ENCODE measurements at places on chromosomes 12 and 14. TPM values are rescaled to one million over a fixed set of nuclear protein-coding genes. Genes with fewer than 3 reads are reported as not detected.

DNA sequence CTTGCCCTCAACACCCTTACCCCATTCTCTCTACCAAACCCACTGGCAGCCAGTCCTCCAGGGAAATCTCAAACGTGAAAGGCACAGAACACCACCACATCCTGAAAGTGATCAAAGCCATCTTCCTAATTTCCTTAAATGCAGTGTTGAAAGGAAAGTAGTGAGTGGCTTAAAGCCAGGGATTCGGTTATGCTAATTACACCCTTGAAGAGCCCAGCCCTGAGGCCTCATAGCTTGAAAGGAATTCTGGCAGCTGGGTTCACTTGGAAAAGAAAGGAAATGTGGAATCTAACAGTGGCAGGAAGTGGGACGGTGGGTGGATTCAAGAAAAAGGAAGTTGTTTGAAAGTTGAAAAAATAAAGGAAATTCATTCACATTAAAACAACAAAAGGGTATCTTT is 73.0 kb upstream of the FICD start:
- no peak for DNase-seq

COCH gene
- polyA plus RNA-seq = 4.0 TPM

OVCH1 gene
- 0.17 TPM for polyA plus RNA-seq

RD3L gene
- not detected for polyA plus RNA-seq

DNA sequence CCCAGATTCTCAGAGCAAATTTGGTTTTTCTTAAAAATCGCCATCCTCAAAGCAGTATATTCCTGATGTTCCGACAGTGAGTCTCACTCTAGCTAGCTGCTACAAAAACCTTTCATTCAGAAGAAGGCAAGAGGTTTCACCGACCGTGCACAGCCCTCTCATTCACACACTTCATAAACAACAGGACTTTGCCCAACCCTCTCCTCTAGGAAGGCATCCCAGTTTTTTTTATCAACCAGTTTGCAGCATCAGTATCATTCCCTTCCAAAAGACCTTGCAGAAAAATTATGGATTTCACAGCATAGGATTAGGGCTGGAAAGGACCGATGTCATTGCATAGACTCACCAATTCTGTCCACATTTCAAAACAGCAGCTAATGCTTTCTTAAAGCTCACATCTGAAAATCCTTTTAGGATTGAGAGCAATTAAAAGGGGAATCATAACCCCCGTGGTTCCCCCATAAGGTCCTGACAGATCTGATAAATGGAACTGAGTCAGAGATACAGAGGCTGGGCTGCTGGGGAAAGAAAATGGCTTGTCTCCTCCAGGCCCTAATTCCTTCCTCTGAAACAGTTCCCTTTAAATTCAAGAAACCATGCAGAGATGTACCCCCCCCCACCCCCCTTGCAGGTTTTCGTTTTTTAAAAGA is 597 bp downstream of the SVOP start:
- no peak for DNase-seq

DNA sequence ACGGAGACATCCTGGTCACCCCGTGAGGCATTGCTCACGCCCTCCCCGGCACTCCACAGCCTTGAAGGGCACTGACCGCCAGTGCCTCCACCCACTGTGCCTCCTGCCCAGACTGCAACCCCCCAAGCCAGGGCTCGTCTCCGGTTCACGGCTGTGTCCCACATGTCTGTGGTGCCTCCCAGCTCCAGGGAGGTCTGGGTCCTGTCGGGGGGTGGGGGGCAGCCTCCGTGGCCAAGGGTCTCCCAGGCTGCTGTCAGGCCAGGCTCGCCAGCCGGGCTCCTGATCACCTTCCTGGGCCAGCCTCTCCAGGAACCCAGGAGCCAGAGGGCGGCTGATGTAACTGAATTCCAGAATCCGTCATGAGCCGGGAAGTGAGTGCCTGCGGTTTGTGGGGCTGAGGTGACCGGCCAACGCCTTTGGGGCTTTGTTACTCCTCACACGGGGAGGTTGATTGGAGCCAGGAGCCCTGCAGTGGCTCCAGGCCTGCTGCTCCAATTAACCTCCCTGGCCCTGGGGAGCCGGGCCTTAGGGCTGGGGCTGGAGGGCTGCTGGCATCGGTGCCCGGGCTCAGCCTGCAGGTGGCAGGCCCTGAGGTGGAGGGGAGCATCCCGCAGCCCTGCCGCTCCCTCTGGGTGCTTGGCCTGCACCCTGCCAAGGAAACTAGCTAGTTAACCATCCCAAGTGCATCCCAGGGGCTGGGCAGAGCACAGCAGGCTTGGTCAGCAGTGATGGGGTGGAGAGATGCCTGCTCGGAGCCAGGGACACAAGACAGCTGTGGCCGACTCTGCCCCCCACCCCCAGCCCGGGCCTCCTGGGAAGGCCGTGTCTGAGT is 36.4 kb upstream of the FBRSL1 start:
- DNase-seq = no peak

DNA sequence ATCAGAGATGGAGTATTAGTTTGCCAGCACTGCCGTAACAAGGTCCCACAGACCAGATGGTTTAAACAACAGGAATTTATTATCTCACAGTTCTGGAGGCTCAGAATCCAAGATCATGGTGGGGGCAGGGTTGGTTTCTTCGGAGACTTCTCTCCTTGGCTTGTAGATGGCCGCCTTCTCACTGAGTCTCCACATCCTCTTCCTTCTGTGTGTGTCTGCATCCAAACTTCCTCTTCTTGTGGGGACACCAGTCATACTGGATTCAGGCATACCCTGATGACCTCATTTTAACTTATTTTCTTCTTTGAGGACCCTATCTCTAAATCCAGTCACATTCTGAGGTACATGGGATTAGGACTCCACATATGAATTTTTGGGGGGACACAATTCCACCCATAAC is 455.5 kb downstream of the RGS6 start:
- DNase-seq = no peak

DNA sequence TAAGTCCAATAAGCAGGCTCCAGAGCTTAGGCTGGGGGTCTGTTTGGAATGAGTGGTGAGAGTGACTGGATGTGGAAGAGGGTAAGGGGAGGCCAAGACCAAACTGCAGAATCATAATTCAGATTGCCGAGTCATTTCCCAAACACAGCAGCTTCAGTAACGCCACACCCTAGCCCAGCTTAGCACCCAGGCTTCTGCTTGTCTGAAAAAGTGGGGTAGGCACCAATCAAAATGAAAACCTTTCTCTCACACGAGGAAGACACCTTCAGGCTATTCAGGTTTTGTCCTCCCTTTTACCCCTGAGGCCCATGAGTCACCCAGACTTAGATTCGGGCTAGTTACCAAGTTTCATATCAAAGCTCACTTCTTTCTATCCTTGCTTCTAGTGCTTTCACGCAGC is 306.1 kb downstream of the DAD1 start:
- no peak for DNase-seq

DNA sequence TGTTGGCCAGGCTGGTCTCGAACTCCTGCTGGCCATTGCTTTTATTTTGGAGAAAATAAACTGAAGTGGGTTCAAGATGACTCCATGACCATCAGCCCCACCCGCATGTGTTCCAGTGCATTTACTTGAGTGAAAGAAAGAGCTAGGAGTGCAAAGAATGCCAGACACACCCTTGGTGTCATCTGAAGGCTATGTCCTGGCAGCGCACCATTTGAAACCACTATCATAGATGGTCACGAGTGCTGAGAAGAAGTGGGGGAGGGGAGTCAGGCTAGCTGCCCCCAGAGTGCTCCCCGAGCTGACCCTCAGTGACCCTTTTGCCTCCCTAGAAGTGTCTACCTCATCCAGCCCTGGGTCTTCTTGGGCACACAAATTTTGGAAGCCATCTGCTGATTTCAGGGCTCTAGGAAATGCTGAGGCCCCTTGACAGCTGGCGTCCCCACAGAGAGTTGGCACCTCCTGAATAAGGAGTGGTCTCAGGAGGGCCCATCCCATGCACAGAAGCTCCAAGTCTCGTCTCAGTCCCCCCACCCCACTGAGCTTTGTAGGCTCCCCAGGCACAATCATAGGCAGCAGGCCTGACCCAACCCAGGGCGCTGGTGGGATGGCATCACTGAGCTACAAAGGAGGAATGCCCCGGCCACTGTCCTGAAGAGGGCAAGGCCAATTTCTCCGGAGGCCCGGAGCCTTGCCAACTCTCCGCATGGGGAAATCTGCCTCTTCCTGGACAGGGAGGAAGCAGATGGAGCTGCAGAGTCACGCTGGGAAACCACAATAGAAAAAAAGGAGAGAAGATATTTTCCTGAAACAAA is 28.0 kb downstream of the PXN start:
- DNase-seq = no peak

TMEM30B gene
- 11.8 TPM for polyA plus RNA-seq

KRT86 gene
- polyA plus RNA-seq = not detected

DNA sequence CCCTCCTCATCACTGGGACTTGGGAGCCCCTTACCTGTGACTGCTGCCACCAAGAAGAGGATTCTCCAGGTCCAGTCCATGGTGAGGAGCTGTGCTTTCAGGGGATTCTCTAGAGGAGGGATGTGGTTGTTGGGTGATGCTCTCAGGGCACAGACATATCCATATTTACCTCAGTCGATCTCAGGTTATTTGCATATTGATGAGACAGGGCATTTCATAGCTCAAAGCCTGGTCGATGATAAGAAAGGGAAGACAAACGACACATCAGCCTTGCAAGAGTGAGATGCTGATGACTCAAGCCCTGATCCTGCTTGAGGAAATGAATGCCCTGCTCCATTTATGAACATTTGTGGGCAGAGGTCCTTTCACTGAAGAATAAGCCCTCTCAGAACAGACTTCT is 981.0 kb downstream of the TMEM121 start:
- DNase-seq = no peak

EMC9 gene
- 22.7 TPM for polyA plus RNA-seq

DNA sequence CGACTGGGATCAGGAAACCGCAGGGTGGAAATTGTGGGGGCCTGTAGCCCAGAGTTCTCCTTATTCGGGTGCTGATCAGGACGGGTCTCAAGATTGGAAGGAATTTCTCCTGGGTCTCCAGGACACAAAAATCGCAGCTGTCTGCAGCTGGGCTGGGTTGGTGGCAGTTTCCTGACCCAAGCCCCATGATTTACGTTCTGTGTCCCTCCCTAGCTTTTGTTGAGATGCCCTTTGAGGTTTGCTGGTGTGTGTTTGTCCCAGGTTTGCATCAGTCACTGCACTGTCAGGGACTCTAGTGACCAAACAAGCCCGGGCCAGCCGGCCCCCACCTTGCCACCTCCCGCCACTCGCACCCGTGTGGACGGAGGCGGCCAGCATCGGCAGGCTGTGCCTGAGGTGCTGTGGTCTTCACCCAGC is 89.5 kb downstream of the FBXL14 start:
- DNase-seq = no peak

DNA sequence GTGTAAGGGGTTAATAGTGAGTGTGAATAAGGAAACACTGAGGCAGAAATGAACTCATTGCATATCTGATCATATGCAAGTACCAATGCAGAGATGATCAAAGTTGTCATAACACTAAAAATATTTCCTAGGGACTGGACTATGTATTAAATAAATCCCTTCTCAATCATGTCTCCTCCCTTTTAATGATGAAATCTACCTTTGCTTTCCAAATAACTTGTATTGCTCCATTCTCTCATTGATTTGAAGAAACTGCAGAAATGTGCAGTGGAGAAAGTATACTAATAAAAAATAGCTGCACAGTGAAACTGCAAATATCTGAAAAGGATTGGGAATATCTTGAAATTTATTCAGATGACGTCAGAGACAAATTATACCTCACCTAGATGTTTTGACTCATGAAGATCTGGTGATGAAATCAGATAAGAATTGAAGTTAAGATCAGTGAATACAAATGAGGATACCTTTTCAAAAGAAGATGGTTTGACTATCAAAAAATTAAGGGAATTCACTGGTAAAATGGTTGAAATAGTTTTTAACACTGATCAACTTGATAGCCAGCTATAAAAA is 1264.9 kb upstream of the USP15 start:
- no peak for DNase-seq

TNS2 gene
- 66.5 TPM for polyA plus RNA-seq

PLEKHH1 gene
- 33.2 TPM for polyA plus RNA-seq

DNA sequence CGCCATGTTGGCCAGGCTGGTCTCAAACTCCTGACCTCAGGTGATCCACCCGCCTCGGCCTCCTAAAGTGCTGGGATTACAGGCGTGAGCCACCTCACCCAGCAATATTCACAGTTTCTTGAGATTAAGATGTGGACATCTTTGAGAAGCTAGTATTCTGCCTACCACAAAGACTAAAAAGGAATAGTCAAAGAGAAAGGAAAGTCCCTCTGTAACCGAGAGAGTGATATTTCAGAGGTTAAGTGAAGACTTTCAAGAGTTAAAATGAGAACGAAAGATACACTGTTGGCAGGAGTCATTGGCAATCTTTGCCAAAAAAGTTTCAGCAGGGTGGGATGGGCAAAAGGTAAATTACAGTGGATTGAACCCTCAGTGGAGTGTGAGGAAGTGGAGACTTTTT is 15.6 kb downstream of the DGKA start:
- DNase-seq = no peak

TSPAN19 gene
- polyA plus RNA-seq = 0.62 TPM

SERPINA12 gene
- polyA plus RNA-seq = 0.46 TPM

GOLT1B gene
- 32.5 TPM for polyA plus RNA-seq

DNA sequence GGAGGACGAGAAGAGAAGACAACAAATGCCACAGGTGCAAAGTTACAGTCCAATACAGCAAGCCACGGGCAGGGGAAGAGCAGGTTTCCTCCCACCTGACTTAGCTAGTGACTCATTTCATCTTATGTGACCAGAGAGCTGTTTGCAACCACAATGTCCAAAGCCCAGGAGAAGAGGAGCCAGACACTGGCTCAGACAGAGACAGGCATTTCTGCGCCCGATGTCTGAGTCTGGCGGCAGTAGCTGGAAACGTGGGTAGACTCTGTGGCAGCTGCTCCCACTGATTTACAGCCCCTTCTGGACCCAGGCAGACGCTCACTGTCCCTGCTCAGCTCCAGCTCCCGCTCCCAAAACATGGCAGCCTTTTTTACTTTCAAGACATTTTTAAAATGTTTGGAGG is 60.0 kb downstream of the CHGA start:
- no peak for DNase-seq

DNA sequence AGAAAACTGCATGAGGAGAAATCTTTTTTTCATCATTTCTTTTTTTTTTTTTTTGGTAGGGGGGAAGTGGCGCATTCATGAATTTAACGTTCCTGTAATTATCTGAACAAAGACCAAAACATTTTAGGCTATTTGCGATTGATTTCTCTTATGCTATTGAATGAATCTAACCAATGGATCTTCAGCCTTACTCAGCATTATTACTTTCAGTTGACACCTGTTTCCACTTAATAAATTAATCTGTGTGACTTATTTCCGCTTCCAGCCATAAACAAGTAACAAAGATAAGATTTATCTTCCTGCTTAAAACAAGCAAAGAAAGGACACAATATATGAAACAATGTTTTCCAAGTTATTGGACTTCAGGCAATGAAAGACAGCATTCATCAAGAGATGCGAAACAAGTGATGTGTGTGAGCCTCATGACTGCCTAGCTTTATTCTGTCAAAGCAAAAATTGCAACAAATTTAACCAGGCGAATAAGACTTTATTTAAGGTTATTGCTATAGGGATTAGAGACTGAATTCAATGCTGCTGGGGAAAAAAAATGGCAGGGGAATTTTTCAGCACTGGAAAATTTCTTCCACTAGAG is 1026.9 kb downstream of the LRFN5 start:
- no peak for DNase-seq

Data from left renal cortex interstitium (tissue), 4 donors.